ENCODE measurements at places on chromosomes 6 and 20.

DNA sequence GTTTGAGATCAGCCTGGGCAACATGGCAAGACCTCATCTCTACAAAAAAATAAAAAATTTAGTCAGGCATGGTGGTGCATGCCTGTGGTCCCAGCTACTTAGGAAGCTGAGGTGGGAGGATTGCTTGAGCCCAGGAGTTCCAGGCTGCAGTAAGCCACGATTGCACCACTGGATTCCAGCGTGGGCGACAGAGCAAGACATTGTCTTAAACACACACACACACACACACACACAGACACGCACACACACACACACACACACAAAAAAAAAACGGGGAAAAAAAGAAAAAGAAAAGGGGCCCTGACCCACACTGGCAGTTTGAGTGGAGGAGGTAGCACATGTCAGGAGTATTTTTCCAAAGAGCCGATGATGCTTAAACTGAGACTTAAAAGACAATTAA is 122.2 kb downstream of the AFG1L start:
- H3K27ac ChIP-seq: no peak overlapping the region
- no peaks in the 10 kb centered on the region for H3K4me1 ChIP-seq
- H3K36me3 ChIP-seq: no peaks in the 10 kb centered on the region
- DNase-seq: no peak
- no peaks in the 10 kb centered on the region for H3K27me3 ChIP-seq
- H3K4me3 ChIP-seq: no peak overlapping the region

DNA sequence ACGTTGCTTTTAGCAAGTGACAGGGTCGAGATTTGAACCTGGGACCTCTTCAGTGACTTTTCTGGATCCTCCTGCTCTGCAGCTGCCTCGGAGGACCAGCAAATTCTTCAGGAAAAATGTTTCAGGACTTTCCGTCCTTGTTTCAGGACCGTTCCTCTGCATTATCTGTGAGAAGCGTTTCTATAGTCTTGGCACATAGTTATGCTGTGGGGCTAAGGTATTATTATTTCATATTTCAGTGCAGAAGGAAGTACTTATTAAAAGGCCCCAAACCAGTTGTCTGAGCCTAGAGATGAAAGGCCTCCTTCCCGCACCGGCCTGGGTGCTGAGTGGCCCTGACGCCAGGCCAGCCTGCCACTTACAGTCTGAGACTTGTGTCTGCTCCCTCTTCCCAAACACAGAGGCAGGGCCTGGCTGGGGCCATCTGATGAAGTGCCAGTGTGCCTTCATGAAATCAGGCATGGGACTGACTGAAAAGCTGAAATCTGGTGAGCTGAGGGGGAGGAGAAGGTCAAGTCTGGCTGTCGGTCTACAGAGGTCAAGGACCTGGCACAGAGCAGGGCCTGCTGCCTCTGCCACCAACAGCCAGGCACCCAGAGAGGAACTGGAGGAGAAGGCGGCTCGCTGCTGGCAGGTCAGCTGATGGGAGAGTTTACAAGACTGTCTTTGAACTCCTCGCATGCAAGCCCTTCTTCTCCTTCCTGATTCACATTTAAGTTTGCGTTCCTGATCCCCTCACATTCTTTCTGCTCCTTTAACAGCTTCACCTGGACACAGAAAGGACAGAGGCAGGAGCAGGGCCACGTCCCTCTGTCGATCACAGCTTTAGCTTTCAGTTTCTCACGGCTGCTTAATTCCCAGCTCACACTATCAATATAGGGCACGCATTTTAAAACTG is 8.9 kb upstream of the QKI start:
- peak; percentile 73 for DNase-seq
- H3K4me1 ChIP-seq: peaks cover 18% of the 10 kb centered on the region
- no peaks in the 10 kb centered on the region for H3K36me3 ChIP-seq
- H3K4me3 ChIP-seq: peak overlapping the region; percentile 25

DNA sequence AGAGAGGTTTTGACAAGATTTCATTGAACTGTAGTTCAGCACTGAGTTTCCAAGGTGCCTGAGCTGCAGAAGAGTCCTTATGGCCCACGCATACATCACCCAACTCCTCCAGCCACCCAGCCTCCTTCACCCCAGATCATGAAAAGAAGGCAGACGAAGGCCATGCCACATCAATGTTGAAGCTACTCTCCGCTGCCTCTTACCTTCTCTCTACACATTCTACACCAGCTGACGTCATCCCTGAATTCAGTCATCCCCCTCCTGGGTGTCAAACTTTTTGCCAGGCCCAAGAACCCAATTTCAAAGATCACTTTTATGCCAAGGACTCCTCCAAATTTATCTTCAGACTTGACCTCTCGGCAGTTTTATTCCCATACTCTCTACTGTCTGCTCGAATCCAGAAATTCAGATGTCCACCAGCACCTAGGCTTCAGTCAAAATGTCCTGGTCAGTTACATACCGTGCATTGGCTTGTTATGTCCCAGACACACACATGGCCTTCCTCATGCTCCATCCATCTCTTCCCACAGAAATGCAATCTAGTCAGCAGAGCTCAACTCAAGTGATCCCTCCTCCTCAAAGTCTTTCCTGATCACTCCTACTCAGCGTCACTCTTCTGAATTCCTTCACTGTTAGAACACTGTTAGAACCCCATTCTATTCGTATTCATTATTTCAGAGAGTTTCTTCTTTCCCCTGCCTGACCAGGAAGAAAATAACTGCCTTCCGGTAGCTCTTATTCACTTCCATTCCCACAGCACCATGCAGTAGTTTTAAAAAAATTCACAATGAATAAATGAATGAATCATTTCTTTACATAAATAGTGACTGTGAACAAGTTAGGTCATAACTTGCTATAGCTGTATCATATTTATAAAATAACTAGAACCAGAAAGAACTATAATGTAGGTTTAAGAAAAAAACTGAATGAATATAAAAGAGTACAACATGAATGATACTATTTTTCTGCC is 11.5 kb downstream of the ATXN1 start:
- H3K27ac ChIP-seq: no peak overlapping the region
- no peak overlapping the region for H3K4me3 ChIP-seq
- peaks cover 10% of the 10 kb centered on the region for H3K36me3 ChIP-seq
- H3K4me1 ChIP-seq: peaks cover 7% of the 10 kb centered on the region
- H3K27me3 ChIP-seq: no peaks in the 10 kb centered on the region
- no peak for DNase-seq

DNA sequence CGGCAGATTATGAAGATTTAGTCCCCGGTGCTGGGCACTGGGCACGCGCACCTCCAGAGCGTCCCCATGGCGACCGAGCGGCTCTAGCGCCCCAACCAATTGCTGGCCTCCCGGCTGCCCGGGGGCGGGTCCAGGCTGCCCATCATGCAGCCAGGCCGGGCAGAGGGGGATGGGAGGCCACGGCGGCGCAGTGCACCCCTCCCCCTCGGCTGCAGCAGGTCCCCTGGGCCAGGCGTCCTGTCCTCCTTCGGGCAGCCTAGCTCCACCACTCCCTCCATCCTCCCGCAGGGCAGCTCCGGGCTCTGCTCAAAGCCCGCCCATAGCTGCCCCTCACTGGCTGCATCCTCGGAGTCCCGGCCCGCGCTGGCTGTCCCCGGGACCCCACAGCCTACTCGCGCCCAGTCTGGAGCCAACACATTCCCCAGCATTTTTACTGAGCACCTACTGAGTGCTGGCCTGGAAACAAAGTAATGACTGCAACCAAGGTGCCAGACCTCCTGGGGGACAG is 99.4 kb downstream of the ASXL1 start:
- peaks cover 19% of the 10 kb centered on the region for H3K4me1 ChIP-seq
- H3K27ac ChIP-seq: no peak overlapping the region
- H3K27me3 ChIP-seq: no peaks in the 10 kb centered on the region
- H3K36me3 ChIP-seq: peaks cover 36% of the 10 kb centered on the region
- peak overlapping the region; percentile 41 for H3K4me3 ChIP-seq

GRCh38 chr6:51398064-51398705 is 579.5 kb downstream of the TFAP2B start:
- no peaks in the 10 kb centered on the region for H3K27me3 ChIP-seq
- no peaks in the 10 kb centered on the region for H3K4me1 ChIP-seq
- H3K4me3 ChIP-seq: no peak overlapping the region
- H3K27ac ChIP-seq: no peak overlapping the region

GRCh38 chr20:60210779-60211617 is 252.8 kb downstream of the CDH26 start:
- DNase-seq: peak; percentile 71
- peaks cover 3% of the 10 kb centered on the region for H3K27me3 ChIP-seq
- no peak overlapping the region for H3K4me3 ChIP-seq
- no peaks in the 10 kb centered on the region for H3K36me3 ChIP-seq
- peaks cover 14% of the 10 kb centered on the region for H3K4me1 ChIP-seq
- no peak overlapping the region for H3K27ac ChIP-seq

DNA sequence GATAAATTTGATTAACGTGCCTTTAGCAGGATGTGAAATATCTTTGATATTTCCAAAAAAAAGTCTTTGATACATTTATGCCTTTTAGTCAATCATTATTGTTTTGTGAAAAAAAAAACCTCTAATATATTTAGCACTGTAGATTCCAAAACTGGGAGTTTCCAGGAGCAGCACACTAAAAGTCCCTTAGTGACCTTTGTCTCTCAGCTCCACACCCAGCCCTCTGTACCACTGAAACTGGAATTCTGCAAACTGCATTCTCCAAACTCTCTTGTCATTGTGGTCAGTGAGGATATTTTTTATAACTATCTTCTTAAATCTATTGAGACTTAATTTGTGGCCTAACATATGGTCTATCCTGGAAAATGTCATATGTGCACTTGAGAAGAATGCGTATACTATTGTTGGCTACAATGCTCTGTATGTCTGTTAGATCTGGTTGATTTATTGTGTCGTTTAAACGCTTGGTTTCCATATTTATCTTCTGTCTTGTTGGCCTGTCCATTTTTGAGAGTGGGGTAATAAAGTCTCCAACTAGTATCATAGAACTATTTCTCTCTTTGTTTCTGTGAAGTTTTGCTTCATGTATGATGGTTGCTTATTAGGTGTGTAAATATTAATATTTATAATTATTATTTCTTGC is 73.2 kb upstream of the CNKSR3 start:
- no peak for DNase-seq
- H3K4me3 ChIP-seq: no peak overlapping the region
- H3K27me3 ChIP-seq: no peaks in the 10 kb centered on the region
- H3K4me1 ChIP-seq: no peaks in the 10 kb centered on the region

DNA sequence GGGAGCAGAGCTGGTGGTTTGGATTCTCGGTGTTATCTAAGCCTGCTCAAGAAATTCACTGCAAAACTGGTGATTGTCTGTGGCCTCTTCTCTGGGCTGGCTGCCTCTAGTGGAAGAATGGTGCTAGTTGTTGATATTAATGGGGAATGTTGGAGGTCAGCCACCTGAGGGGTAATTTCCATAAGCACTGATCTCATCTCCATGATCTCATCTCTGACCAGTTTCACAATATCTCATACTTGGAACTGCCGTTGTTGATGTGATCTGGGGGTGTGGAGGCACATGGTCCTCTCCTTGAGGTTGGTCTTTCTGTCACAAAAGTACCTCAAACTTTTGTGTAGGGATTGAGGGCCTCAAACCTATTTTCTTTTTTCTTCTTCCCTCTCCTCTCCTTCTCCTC is 102.6 kb downstream of the CD109 start:
- no peaks in the 10 kb centered on the region for H3K4me1 ChIP-seq
- DNase-seq: peak; percentile 77
- H3K27me3 ChIP-seq: no peaks in the 10 kb centered on the region
- no peak overlapping the region for H3K4me3 ChIP-seq

GRCh38 chr6:162408826-162409535 is 318.6 kb downstream of the PRKN start:
- no peak overlapping the region for H3K27ac ChIP-seq
- H3K27me3 ChIP-seq: no peaks in the 10 kb centered on the region
- no peak for DNase-seq
- peaks cover 7% of the 10 kb centered on the region for H3K4me1 ChIP-seq
